ENCODE measurements at places on chromosomes 2 and 18.

GRCh38 chr2:197805715-197806633 lies 1.6 kb downstream of the PLCL1 start:
- no peak for DNase-seq

DNA sequence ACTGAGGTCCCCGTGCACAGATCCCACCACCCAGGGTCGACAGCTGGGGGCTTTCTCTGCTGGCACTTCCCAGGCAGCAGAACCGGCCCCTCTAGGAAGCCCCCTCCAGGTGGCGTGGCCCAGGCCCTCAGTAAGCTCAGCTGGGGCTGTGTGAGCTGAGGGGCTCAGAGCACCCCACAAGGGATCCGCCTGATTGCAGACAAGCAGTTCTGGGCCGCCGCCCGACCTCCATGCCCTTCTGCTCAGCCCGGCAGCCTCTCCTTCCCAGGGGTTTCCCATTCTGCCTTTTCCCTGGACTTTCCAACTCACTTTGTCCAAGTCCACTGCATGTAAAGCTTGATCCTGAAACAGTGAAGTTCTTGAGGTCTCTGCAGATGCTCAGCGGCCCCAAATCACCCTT lies 76.4 kb downstream of the NFATC1 start:
- no peak for DNase-seq

DNA sequence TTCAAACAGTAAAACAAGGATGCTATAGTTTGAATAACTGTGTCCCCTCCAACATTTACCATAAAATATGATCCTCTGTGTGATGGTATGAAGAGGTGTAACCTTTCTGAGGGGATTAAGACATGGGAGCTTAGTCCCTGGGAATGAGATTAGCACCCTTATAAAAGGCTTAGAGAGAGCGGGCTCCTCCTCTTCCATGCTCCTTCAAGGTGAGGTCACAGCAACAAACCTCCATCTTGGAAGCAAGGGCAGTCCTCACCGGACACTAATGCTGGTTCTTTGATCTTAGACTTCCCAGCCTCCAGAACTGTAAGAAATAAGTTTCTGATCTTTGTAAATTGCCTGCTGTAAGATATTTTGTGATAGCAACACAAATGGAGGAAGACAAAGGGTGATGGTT lies 700.3 kb downstream of the TMEM182 start:
- no peak for DNase-seq

GRCh38 chr2:229027353-229028105 lies 243.6 kb downstream of the PID1 start:
- DNase-seq, result no peak

DNA sequence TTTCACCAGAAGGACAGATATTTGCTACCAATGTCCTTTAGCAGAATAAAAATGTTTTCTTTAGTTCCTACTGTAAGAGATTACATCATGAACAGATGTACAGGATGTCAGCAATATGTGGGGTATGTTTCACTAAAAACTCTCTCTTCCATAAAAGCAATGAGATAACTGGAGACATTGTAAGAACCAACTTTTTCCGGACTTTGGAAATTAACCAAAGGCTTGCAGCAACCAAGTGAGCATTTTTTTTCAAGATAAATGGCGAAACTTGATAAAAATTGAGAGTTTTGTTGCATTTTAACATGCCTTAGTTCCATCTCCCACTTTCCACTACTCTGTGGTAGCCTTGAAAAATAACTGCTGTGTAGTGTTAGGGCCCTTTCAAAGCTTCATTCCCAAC lies 429.8 kb upstream of the CDH2 start:
- DNase-seq, result no peak

DNA sequence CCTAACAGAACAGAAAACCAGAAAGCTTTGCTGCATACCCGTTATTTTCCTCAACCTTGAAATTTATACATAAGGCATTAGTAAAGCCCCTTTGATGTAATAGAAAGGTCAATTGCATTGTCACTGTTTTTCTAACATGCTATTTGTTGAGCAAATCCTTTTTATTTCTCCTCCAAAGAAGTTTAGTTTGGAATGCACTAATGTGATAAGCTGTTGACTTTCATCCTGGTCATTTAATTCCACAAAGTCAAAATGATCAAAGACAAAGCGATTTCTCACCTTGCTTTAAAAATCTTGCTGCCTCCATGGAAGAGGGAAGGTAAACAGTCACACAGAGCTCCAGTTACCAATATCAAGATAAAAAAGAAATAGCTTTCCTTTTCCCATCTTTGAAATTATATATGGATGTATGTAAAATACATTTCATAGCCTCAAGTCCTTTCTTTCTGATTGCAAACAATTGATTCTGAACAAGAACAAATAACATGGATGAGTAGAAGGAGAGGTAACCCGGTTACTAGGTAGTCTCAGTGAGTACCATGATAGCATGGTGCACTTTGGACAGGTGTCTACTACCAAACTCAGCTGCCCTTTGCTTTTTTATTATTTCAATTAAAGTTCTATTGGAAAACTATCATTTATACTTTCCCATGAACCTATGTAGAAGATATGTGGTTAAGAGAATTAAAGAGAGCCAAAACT lies 452.7 kb downstream of the STK39 start:
- DNase-seq, result no peak

DNA sequence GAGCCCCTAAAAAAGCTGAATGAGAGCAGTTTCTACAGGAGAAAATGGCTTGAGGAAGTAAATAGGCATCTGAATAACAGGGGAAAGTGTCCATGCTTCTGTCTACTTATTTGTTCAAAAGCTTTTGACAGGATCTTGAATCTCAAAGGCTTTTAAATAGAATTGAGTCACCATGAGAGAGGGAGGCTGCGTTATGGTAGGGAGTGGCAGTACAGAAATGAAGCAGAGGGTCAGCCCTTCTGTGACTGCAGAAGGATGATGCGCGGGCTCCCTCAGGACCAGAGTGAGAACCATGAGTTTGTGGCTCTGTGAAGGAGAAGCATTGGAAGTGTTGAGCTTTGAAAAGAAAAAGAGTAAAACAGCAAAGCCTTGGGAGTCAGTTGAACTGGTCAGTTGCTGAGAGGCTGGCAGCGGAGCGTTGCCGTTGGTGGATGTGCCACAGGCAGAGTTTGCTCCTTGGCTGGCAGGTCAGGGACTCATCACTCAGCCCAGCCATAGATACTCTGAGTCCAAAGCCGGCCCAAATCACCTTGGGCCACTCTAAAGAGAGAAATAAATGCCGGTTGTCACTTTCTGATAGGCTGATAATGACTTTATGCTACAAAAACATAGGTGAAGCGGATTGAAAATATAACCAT lies 17.4 kb downstream of the COPS7B start:
- no peak for DNase-seq

GRCh38 chr2:221767106-221768012 lies 195.3 kb upstream of the EPHA4 start:
- DNase-seq, result no peak

DNA sequence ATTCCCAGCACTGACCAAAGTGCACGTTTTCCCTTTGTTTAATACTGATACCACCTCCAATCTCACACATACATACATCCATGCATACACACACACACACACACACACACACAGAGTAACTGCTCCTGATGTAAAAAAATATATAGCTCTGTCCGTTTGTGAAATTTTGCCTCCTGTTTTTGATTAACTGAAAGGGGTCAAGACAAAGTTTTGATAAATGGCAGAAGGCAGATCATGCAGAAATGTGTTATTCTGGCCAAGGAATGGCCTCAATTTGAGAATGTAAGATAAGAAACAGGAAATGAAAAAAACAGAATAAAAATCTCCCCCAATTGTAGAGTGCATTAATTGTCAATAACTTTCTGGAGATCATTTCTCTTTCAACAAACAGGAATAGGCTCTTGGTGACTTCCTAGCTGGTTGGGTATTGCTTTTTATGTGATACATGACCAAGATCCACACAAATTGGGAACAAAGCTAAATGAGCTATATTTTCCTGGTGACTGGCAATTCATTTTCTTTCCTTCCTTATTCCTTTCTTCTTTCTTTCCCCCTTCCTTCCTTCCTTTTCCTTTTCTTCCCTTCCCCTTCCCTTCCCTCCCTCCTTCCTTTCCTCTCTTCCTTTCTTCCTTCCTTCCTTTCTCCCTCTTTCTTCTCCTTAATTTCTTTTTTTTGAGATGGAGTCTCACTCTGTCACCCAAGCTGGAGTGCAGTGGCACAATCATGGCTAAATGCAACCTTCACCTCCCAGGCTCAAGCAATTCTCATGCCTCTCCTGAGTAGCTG lies 88.9 kb upstream of the PMAIP1 start:
- no peak for DNase-seq

DNA sequence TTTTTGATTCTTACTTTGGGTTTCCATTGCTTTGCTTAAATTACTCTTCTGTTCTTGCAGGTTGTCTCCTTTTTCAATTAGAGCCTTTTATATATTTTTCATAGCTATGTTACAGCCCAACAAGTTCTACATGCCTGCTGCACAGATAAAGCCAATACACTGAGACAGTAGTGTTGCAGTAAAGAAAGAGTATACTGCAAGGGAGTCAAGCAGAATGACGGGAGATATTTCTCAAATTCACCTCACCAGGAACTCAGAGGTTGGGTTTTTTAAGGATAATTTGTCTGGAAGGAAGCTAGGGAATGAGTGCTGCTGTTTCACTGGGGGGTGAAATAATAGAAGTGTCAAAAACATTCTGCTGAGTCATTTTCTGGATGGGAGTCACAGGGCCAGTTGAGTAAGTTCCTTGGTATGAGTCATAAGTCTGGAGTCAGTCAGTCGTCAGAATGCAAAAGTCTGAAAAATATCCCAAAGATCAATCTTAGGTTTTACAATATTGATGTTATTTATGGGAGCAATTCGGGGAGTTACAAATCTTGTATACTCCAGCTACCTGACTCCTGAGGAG lies 193.0 kb upstream of the RGPD4 start:
- DNase-seq, result no peak

DNA sequence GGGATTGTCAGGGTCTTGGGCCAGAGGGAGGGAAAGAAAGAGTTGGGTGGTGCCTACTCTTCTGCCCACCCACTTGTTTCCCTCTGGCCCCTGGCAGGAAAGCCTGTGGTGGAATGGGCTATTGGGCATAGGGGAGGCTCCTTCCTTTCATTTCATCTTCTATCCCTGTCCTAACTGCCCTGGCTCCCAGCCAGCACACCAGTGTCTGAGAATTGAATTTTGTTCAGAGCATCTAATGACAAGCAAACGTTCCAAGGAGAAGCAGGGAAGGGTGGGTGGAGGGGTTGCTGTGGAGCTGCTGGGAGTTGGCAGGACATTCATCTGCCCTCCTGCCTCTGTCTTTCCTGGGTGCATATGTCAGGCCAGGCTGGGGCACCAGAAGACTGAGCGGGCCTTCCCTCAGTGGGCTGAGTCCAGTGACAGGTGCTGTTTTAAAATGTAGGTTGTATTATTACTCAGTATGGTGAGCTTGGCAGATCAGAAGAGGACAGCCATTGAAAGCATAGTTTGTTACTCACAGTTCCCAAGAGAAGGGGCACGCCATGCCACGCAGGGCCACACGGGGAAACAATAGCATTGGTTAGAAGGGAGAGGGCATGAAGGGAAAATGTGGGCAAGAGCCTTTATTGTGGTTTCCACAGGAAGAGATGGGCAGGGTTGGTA lies 171.9 kb downstream of the ACOXL start:
- no peak for DNase-seq
